ENCODE measurements at places on chromosomes 5 and 9.

DNA sequence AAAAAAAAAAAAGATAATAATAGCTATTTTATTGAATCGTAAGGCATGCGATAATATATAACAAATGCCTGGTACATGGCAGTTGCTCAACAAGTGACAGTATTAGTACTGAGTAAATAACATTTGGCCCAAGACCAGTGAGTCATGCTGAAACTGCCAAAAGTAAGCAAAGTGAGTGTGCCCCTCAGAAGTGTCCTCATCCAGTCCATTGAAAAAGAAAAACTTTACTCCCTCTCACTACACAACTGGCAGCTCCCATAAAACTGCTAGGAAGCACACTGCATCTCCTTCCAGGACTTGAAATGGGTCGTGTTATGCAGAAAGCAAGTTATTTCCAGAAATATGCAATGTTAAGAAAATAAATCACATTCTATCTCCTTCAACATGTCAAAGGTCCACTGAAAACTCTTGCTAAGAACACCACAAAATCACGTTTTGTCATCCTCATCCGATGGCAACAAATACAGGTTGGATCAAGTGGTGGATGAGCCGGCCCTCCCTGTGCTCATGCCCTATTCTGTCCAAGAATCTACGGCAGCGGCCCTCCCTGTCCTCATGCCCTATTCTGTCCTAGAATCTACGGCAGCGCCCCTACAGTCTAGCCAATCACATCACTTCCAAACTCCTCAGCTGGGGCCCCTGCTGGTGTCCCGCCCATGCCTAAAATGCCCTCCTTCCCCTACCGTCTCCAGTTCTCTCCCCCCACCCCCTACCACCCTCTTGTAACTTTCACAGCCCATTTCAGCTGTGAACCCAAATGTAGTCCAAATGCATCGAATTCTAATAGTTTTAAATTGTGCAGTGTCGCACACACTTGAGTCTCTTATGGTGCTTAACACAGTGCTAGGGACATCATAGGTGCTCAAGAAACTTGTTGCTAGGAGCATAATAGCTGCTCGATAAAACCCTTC lies 12.5 kb downstream of the PTCH1 start:
- DNase-seq, result peak; percentile 23

GRCh38 chr9:114409103-114409780 lies 21.5 kb upstream of the AKNA start:
- no peak for DNase-seq

GRCh38 chr5:95728494-95729114 lies 2.5 kb upstream of the RHOBTB3 start:
- DNase-seq, result no peak

GRCh38 chr5:84688566-84688965 lies 303.9 kb upstream of the EDIL3 start:
- no peak for DNase-seq

DNA sequence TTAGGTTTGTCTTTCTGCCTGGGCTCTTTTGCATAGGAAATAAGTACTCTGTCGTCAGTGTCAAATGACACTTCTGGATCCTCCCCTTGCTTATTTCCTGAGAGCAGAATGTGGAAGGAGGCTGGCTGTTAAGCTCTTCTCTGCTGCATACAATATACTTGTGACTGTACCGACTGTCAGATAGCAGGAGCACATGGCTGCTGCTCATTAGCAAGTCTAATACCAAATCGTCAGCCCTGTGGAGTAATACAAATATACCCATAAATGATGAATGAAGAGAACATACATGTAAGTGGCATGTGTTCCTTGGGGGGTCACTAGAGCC lies at the start of gene GPR151:
Gene GPR151 (minus strand): TSS at position 40 of the 325 bp plus-strand sequence. CDS start 77 bp downstream, outside the sequence.
- DNase-seq, result no peak

- no peak for DNase-seq
These were observed 76.6 kb downstream of the PSD2 start for GRCh38 chr5:139872052-139872766.

DNA sequence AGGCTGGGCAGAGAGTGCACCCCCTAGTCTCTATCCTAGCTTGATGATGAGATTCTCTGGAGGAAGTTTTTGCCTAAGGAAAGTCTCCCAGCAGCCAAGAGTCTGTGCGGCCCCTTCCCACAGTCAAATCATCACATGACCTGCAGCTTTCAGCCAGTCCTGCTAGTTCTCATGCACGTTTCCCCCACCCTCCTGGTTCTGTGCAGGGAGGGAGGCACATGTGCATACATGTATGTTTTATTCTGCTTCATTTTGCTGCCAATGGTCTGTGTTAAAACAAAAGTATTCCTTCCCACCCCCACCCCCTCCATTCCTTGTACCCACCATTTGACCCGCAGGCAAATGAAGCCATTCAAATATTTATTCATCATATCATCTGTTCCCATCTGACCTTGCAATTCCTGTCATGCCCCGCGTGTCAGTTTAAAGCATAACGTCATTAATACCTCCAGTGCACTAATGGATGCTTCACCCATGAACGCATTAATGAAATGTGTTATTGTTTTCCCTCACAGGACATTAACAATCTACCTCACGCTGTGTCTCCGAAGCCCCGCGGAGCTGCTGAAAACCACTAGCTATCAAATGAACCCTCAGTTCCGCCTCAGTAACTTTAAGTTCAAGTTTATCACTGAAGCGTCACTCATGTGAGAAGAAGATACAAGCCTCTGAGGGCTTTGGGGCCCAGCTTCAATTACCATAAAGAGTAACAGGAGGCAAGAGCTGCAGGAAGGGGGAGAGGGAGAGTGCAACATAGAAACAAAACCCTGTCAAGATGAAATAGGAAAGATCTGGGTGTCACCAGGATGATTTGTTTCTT lies 139.6 kb downstream of the RASEF start:
- DNase-seq, result no peak

DNA sequence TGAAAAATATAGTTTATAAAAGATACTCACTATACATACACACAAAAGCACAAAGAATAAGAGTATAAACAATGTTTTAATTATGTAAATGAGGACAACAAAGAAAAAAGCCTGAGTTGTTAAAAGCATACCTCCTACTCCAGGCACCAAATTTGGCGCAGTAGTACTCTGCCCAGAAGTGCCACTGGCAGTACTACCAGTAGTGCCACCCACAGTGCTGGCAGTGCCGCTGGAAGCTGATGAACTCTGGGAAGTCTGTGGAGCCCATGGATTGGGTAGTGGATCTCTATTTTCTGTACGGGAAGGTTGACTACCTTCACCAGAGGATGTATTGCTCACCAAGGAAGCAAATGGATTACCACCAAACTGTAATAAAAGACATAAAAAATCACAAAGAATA lies 30.2 kb downstream of the UBQLN1 start:
- no peak for DNase-seq

- DNase-seq, result peak; percentile 58
These were observed 49.9 kb downstream of the USP20 start for GRCh38 chr9:129885018-129885669.

- no peak for DNase-seq
These were observed 17.7 kb downstream of the TTLL11 start for GRCh38 chr9:122075135-122076030.

GRCh38 chr5:52867809-52868208 lies 80.1 kb downstream of the ITGA1 start:
- DNase-seq, result no peak

- no peak for DNase-seq
These were observed 11.4 kb upstream of the ADAMTS19 start for GRCh38 chr5:129448654-129449053.

GRCh38 chr5:109223531-109223930 lies 186.2 kb downstream of the PJA2 start:
- no peak for DNase-seq

GRCh38 chr9:86405926-86406325 lies 51.7 kb upstream of the TUT7 start:
- no peak for DNase-seq

DNA sequence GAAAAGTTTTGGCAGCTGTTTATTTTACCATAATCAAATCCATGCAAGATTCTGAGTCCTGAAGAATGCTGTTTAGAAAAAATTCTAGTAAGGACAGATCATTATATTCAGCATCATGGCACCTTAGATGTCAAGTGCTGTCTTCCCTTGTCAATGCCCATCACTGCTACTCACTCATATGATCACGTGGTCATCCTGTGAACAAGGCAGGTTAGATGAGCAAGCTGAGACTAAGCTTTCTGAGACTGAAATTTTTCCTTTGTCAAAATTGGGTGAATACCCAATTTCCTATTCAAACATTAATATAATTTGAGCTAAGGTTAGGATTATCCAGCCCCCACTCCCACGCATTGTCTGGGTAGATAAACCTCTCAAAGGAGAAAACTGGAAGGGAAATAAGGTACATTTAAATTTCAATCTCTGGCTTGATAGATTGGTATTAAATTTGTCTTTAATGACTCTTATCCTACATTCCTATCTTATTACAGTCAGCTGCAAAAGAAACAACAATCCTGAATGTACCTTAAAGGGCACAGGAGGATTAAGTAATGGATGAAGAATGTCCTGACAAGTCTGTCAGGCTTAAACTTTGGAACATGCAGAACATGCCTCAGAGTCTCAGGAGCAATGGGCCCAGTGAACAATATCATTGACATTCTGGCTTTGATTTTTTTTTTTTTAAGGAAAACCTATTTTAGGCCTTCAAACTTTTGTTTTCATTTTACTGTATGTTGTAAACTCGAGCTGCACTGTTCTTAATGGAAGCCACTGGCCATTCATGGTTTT lies 148.7 kb upstream of the RANBP3L start:
- no peak for DNase-seq

- DNase-seq, result no peak
These were observed 77.6 kb downstream of the TTC39B start for GRCh38 chr9:15229409-15229808.

DNA sequence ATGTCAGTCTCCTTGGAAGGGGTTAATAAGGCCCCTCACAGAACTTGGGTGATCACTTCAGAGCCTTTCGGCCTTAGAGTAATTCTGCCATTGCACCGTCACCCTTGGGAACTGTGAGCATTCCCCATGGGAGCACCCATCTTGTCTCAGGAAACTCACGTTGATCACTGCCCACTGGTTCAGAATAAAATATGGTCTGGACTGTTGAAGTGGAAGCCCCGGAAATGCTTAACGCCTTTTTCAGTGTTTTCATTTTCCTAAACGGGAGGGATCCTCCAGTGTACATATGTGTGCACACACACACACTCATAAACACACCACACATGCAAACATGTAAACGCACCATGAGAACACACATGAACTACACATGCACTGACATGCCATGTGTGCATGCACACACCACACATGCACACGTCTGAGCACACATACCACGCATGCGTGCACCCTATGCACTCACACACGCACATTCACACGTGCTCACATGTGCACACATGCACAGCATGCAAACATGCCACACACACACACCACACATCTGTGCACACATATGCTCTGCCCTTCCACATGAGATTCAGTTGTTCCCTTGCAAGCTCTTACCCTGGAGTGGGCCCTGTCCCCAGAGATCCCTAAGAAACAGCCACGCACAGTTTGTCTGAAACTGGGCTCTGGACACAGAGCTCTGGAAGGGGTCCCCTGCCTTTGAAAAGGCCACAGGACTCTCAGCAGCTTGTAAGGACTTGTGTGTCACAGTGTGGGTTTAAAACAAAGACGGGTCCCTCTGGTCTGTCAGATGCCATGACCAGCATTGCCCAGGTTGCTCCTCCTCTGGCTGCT lies 17.0 kb downstream of the MRPL36 start:
- DNase-seq, result no peak

DNA sequence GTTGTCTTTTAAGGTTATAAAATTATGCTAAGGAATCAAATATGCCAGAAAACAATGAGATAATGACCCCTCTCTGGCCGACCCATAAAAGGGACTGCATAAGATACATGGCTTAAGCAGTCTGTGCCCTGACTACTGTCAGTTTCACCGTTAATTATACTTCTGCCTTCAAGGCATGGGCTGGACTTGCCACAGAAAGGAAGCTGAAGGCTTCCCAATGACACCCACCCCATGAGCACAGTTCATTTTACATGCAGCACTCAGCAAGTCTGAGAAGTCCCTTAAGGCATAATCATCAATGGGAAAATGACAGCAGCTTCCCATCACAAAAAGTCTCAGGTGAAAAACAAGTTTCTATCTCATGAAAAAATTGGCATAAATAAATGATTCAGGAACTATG lies 175.6 kb downstream of the GLIS3 start:
- DNase-seq, result no peak

Data from left colon (tissue), 2 donors.